ENCODE measurements at places on chromosomes 1 and 21. TPM values are rescaled to one million over a fixed set of nuclear protein-coding genes. Genes with fewer than 3 reads are reported as not detected.

Gene PPM1J
- total RNA-seq: 0.32 TPM

- no peak for DNase-seq
Observed at GRCh38 chr21:33586927-33587326, 1.6 kb downstream of the DONSON start.

GRCh38 chr21:31848326-31848985 is 24.4 kb upstream of the HUNK start:
- DNase-seq: no peak

DNA sequence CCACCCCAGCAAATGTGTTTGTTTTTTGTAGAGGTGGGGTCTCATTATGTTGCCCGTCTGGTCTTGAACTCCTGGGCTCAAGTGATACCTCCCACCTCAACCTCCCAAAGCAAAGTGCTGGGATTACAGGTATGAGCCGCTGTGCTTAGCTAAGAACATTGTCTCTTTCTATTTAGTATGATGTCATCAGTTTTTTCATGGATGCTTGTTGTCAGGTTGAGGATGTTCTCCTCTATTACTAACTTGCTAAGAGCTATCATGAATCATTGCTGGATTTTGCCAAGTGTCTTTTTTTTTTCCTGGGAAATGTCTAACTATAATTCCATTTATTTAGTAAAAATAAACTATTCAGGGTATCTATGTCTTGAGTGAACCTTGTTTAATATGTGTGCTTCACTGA is 19.0 kb upstream of the MPC2 start:
- no peak for DNase-seq

GRCh38 chr1:225329041-225329440 is 98.8 kb downstream of the LBR start:
- DNase-seq: peak; percentile 92

DNA sequence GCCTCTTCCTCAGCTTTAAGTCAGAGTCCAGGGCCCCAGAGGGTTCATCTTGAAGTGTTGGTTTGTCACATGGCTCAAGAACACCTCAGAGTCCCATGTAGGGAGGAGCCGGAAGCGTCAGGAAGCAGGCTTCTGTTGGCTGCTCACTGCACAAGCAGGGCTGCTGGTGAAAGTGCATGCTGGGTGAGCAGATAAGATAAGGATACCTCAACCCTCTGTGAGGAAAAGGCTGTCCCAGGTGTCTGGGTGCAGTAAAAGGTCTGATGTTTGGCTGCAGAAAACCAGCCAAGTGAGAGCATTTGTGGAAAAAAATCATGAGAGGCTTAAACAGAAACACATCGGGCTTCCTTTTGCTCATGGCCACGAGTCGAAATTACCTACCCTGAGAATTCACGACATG is 6.2 kb upstream of the TEX35 start:
- DNase-seq: no peak

- no peak for DNase-seq
Observed at GRCh38 chr1:227953022-227953412, 5.3 kb upstream of the WNT9A start.

Gene NUP210L
- not detected for total RNA-seq

- DNase-seq: peak; percentile 94
Observed at GRCh38 chr1:209808059-209808581, 2.2 kb upstream of the IRF6 start.

GRCh38 chr1:51328926-51329325 is 1.4 kb downstream of the TTC39A start:
- DNase-seq: no peak

- DNase-seq: no peak
Observed at GRCh38 chr1:218025454-218025853, 259.6 kb upstream of the RRP15 start.

Gene MYOC
- total RNA-seq: not detected

Gene FLG2
- total RNA-seq: not detected

- DNase-seq: no peak
Observed at GRCh38 chr21:42376338-42376982, 10.1 kb upstream of the TFF1 start.

- DNase-seq: no peak
Observed at GRCh38 chr1:36924282-36924811, 110.0 kb downstream of the GRIK3 start.

Gene ETV3L
- total RNA-seq: not detected

DNA sequence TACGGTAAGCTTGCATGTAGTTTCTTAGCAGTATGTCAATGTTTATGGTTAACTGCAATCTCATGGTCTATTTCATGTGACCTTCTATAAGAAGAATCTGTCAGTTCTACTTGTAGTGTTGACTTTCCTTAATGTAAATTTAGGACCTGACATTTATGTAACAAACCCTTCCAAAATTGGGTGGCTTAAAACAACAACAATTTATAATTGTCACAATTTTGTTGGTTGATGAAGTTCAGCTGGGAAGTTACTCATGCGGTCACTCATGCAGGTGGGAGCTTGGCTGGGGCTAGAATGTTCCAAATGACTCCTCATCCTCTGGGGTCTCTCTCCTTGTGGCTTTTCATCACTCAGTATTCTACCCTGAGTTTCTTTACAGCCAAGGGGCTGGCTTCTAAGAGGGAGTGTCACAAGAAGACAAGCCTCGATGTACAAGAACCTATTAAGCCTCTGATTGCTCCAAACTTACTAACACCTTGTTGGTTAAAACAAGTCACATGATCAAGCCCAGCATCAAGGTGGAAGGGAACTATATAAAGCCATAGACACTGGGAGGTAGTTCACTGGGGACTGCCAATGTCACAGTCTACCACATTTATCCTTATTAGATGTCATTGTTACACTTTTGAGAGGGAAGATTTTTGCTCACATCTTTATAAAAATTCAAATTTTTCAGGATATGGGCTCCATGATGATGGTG is 23.9 kb downstream of the CCN1 start:
- DNase-seq: no peak

Gene RAB4A
- 17.1 TPM for total RNA-seq

Gene SLC16A4
- total RNA-seq: 8.0 TPM

DNA sequence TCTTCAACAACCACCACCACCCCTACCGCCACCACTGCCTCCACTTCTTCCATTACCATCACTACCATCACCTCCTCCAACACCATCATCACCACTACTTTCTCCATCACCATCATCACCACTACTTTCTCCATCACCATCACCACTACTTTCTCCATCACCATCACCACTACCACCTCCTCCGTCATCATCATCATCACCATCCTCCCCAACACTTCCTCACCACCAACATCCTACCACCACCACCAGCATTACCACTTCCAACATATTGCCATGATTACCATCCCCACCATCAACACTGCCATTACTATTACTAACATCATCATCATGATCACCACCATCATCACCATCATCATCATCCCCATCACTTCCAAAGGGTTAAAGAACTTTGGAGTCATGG is 34.7 kb downstream of the NGF start:
- no peak for DNase-seq

DNA sequence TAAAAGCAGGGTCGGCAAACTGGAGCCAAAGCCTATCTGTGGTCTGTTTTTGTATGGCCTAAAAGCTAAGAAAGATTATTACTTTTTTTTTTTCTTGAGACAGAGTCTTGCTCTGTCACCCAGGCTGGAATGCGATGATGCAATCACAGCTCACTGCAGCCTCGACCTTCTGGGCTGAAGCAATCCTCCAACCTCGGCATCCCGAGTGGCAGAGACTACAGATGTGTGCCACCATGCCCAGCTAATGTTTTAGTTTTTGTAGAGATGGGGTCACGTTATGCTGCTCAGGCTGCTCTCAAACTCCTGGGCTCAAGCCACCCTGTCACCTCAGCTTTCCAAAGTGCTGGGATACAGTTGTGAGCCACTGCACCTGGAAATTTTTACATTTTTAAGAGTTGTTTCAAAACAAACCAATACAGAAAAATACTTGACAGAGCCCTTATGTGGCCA is 6.5 kb upstream of the GLRX2 start:
- DNase-seq: peak; percentile 81

- no peak for DNase-seq
Observed at GRCh38 chr1:53244141-53244540, 5.8 kb upstream of the MAGOH start.

DNA sequence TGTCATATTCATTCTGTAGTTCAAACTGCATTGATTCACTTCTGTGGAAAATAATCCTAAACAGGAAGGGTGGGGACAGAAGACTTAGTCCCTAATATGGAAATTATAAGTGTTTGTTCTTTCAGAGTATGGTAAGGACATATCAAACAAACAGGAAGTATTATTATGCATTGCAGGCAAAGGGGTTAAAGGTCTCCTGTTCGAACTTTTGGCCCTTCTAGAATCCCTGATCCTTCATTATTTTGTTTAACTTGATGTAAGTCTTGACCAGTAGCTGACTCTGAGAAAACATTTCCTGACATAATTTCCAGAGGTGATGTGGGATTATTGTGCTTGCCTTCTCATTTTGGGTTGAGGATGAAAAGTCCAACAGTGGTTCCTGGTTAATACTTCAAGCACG is 215.4 kb upstream of the ADGRL2 start:
- no peak for DNase-seq

- no peak for DNase-seq
Observed at GRCh38 chr1:31380181-31380580, 7.3 kb upstream of the FABP3 start.

DNA sequence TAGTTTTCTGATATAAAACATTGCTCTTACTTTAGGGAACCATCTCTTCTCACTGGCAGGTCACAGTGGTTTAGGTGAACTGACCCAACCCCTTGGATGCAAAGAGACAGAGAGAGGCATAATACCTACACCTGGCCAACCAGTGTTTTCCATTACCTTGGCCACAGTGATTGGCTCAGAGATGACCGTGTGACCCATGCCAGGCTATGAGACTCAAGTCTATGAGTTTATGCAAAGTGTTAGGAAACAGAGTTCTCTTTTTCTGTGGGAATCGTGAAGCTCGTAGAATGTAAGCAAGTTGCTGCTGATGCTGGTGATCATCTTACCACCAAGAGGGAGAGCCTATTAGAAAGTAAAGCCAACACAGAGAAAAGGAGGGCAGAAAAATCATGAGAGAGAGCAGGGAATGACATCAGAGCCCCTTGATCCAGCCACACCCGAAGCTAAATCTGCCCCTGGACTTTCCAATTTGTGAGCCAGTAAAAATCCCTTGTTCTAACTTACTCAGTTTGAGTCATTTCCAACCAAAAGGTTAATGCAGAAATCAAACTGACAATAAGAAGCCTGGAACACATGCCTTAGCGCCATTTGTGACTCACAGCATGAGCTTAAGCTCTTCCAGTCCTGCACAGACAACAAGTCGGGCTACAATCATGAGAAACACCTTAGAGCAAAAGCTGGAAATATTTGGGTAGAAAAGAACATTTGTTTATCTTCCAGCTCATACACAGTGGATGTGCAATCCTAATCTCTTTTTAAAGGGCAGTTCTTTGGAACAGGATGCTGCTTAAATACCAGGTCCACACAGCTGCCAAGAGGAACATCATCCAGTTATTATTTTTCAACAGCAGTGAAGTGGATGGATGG is 81.3 kb upstream of the KAZN start:
- peak; percentile 96 for DNase-seq

Data from LHCN-M2 (cell line).